Astrocyte (in vitro differentiated cells and primary cell): ENCODE measurements at places on chromosomes 13 and 19. TPM values are rescaled to one million over a fixed set of nuclear protein-coding genes. Genes with fewer than 3 reads are reported as not detected.

- peak; percentile 50 for DNase-seq
Observed at GRCh38 chr19:32876919-32877285, 7.3 kb upstream of the SLC7A9 start.

DNA sequence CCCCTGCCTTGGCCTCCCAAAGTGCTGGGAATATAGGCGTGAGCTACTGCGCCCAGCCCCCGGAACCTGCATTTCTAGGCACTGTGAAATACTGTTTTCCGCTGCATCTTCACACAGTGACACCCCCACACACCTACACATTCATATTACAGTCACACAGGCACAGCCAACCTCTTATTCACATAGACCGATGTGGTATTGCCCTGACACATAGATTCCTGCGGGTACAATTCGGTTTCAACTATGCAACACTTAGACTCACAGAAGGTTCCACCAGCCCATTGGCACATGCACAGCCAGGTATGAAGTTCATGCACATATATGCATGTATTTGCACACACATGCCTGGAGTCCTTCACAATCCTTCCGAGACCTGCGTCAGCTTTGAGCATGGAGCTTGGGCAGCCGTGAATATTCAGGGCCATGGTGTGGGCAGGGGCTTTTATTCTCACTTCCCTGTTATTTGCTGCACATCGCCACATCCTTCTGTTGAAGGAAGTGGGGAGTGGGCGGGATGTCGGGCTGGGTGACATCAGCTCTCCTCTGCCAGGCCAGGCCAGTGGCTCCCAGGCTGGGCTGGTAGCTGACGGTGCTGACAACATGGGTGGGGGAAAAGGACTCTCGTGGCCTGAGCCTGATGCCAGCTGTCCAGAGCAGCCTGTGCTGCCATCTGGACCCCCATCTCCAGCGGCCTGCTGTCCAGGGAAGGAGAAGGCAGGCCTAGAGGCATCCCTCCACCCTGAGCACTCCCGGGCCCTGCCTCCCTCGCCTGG, 5.4 kb upstream of the CDC37 start:
- DNase-seq: no peak

DNA sequence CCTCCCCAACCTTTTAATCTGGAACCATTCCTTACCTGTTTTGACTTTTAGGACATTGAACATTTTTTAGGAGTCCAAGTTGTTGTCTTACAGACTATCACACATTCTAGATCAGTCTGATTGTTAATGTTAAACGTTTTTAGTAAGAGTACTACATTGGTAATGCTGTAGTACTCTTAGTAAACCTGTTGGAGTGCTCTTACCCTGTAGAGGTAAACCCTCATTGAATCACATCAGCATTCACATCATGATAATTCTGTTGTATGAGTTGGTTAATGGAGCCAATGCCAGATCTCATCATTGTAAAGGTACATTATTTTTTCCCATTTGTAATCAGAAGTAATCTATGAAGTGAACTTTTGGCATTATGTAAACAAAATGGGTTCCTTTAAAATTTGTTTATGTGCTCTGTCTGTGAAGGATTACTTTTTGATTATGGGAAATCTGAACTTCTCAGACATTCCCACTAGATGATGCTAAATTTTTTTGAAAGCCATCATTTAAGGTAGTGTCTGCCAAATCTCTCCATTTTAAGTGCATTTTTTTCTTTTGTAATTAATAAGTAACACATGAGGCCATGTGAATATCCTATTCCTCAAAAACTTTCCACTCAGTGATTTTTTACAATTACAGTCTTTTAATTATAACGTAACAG, 55.2 kb downstream of the VWA8 start:
- peak; percentile 22 for DNase-seq

- no peak for DNase-seq
Observed at GRCh38 chr19:45142726-45143110, 18.1 kb downstream of the NKPD1 start.

The MAB21L1 gene
- total RNA-seq: 2.0 and 2.9 TPM in 2 replicates

The SIRT6 gene
- 26.0 and 29.2 TPM in 2 replicates for total RNA-seq

GRCh38 chr19:53853707-53854106, 14.0 kb upstream of the MYADM start:
- DNase-seq: no peak

The DAND5 gene
- total RNA-seq: 0.14 TPM in 1 of 2 replicates, not detected in the other

DNA sequence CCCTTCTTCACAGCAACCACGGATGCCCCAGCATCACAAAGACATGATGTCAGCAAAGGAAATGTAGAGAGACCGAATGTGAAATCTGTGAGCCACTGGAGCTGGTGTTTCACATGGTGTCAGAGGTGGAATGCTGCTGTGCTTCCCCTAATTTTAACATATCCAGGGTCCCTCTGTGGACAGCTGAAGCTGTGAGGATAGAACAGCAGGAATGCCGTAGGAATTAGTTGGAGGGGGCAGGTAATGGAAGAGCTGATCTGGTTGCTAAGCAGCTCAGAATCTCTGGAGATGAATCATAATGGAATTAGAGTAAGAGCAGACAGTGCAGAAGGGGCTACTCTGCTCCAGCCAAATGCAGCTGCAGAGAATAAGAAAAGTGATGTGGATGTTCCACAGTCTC, 68.9 kb upstream of the ZNF835 start:
- DNase-seq: no peak

DNA sequence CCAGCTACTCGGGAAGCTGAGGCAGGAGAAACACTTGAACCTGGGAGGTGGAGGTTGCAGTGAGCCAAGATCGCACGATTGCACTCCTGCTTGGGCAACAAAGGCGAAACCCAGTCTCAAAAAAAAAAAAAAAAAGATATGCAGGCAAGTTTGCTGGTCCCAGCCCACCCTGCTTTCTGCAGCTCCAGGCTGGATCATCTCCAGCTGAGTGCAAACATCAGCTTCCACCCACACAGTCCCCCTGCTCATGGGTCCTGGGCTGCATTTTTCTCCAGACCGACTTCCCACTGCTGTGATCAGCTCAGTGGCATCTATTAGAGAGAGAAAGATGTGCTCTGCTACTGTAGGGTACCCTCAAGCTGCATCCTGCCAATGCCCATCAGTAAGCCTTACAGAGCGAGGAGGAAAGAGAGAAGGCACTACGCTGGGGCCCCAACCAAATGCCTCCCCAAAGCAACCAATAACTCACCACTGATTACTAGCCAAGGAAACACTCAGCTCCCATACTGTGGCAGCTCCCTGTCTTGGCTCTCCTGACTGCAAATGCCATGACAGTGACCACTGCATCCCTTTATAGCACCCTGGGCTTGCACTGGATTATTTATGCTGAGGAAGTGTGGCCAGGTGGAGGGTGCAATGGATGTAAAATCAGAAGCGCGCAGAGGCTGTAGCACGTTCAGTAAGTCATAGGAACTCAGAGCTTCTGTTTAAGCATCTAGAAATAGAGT, 170.9 kb upstream of the ZNF507 start:
- no peak for DNase-seq

DNA sequence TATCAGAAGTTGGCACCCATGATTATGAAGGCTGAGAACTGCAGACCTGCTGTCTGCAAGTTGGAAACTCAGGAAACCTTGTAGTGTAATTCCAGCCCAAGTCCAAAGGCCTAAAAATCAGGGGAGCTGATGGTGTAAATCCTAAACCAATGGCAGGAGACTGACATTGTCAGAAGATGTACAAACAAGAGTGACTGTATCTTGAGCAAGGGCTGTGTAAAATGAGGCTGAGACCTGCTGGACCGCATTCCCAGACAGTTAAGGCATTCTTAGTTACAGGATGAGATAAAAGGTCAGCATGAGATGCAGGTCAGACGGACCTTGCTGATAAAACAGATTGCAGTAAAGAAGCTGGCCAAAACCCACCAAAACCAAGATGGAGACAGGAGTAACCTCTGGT, 147.7 kb downstream of the COG6 start:
- no peak for DNase-seq

- peak; percentile 28 for DNase-seq
Observed at GRCh38 chr19:34096020-34096915, 76.0 kb upstream of the LSM14A start.

DNA sequence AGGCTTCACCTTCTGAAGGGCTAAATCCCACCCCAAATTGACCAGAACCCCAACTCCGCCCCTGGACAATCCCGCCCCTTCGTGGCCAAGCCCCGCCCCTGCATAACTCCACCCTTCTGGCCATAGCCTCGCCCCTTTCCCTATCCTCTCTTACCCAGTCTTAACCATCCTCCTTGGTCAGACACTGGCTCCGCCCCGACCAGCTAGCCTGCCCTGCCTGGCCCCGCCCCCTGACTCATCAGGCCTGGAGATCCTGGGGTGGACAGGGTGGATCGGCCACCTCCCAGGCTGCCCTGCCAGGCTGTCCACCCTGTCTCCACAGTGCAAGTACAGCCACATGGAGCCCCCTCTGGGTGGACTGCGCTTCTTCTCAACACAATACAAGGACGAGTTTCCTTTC, 8.0 kb upstream of the ZNF358 start:
- peak; percentile 65 for DNase-seq

DNA sequence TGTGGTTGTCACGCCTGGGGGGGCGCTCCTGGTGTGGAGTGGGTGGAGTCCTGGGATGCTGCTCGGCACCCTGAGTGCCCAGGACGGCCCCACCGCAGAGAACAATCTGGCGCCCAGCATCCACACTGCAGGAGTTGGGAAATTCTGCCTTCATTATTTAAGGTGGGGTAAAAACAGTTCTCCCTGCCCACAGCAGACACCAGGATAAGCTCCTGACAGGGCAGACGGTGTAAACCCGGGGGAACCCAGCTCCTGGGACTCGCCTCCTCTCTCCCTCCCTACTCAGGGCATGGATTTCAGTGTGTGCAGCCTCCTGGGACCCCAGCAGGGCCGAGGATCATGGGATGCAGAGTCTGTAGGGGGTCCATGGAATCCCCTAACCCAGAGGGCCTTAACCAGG, 7.7 kb upstream of the WDR18 start:
- no peak for DNase-seq

GRCh38 chr13:59425211-59425741, 738.5 kb downstream of the DIAPH3 start:
- DNase-seq: peak; percentile 75

- no peak for DNase-seq
Observed at GRCh38 chr13:27125357-27126282, 46.0 kb downstream of the USP12 start.

DNA sequence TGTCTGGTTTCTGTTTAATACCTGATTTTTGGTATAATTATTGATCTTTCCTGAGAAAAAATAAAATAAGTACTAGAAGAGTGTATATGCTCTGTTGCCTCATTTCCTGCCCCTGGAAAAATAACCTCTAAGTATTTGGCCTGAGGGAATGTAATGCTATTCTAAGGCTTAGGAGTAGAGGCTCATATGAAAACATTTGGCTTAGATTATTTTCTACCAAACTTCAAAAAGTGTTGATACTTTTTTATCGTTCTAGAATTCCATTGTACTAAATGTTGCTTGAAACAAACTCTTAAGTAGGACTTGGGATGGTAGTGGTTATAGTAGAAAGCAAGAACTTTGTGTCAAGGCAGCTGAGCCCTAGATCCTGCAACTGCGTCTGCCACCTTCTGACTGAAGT, 57.8 kb downstream of the COG3 start:
- DNase-seq: no peak

The SBK2 gene
- 2.5 and 4.2 TPM in 2 replicates for total RNA-seq

DNA sequence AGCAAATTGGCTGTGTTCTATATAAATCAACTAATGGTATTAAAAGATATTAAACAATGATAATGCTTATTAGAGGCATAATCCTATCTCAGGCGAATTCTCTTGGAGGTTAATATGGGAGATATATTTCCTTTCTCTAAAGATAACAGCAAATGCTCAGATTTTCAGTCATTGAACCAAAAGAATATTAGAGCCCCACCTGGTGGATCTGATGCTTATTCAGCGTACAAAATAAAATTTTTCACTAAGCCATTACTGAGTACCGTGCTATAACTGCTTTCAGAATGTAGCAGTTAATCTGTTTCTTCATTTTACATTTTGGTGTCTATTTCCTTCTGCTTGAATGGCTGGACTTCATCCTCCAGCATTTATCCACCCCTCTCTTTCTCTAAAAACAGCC, 143.3 kb upstream of the IPO5 start:
- no peak for DNase-seq

DNA sequence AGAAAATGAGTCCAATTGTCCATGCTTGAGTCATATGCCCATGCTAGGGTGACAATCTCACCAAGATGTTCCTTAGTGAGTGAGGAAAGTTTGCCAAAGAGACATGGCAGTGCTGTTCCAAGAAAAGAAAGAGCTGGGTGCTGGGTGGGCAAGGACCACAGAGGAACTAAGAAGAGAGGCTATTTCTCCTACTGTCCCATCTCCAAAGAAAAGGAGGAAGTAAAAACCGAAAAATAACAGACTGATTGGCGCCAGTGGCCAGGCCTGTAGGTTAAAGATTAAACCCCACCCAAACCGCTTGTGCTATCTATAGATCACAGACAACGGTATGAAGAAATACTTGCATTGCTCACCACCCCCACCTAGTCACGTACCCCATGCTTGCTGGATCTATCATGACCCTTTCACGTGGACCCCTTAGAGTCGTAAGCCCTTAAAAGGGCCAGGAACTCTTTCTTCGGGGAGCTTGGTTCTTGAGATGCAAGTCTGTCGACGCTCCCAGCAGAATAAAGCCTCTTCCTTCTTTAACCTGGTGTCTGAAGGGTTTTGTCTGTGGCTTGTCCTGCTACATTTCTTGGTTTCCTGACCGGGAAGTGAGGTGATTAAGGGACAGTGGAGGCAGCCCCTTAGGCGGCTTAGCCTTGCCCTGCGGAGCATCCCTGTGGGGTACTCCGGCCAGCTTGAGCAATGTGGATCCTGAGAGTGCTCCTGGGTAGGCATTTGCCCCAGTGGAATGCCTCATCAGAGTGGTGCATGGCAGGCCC, 606.5 kb downstream of the UQCRFS1 start:
- no peak for DNase-seq

The GPR4 gene
- 0.14 and 0.30 TPM in 2 replicates for total RNA-seq

DNA sequence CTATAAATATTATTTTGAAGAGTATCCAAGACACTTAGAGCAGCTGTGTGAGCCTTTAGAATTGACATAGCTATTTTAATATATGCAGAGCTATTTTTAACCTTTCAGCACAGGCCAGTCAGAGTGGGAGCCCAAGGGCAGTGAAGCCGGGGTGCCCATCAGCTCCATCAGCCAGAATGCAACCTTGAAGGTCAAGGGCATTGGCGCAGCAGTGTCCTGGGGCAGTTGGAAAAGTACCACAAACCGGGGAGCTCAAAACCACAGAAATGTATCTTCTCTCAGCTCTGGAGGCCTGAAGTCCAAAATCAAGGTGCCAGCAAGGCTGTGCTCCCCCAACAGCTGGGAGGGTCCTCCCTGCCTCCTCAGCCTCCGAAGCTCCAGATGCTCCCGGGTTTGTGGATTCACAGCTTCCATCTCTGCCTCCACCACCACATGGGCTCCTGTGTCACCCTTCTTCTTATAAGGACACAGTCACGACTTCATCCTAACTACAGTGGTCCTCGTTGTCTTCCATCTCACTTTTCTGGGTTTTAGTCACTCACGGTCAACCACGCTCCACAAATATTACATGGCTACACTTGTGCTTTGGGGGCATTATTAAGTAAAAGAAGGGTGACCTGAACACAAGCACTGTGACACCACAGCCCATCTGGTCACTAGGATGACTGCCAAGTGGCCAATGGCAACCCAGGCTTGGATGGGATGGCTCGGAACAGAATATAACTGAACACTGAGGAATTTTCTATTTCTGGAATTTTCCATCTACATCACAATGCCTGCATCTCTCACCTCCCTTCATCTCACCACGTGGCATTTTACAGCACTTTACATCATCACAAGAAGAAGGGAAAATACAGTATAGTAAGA, 15.9 kb upstream of the GAS6 start:
- no peak for DNase-seq
